ENCODE measurements at places on chromosomes 5 and 9.

- no peak for DNase-seq
Measured at GRCh38 chr9:85224301-85224700, 517.5 kb downstream of the AGTPBP1 start.

GRCh38 chr5:147935032-147935431 lies 28.7 kb upstream of the C5orf46 start:
- DNase-seq: no peak

DNA sequence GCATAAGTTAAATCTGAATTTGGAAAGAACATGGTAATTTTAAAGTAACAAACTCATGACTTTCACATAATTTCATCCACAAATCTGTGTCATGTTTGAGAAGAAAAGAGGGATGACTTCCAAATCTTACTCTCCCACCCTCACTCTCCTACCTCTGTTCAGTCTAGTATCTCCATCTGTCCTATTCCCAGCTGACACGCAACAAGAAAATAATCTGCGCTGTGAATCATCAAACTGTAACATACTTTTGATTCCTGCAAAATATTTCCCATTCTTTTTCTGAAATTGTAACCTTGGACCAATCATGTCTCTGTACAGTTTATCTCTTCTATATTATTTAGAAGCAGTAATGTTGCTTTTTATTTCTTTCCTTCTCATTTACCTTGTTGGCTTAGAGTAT lies 91.4 kb downstream of the SLC12A2 start:
- DNase-seq: no peak

DNA sequence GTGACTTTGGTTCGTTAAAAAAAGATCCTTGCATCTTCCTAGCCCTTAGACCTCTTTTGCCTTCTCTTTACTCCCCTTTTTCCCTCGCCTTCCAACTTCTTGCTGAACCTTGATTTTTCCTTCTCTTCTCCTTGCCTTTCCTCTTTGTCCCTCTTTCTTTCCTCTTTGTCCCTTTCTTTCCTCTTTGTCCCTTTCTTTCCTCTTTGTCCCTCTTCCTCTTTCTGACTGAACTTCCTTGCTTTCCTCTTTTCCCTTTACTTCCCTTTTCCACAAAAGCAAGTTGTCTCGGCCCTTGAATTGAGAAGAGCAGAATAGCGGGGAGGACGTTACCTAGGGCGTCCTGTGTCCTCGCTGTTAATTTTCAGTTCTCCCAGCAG lies 1.4 kb upstream of the MLLT3 start:
- DNase-seq: no peak

DNA sequence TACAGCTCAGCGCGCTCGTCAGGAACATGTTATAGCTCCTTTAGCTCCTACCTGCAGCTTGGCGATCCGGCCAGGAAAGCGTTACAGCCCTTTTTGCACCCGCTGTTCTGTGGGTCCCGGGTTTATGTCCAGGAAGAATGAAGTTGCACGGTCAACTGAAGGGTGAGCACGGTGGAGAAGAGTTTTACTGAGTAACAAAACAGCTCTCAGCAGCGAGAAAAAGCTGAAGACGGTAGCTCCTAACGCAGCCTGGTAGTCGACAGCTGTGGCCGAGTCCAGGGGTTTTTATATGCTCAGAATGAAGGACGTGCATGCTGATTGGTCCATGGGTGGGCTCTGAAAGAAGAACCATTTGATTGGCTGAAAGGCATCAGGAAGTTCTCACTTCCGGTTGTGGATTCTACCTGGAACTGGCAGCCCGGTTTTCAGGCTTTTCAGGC lies 1830.1 kb upstream of the NUDT12 start:
- no peak for DNase-seq

DNA sequence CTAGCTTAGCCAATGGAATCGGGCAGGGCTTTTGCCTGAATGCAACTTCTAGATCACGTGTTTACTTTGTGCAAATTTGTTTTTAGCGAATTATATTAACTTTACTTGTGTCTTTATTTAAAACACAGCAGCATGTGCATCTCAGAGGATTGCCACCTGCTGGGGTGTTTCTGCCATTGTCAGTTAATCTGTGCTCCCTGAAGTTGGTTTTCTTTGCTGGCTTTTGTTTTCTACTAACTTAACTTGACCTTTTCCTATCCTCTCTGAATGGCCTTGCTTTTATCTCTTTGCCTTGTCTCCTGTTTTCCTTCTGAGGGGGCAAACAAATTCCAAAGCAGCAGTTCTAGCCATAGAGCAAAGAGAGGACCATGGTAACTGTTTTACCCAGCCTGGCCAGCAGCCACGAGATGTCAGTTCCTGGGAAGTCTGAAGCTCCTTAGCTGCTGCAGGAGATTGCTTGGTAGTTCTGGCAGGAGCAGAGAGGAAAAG lies 67.6 kb downstream of the ARHGEF28 start:
- no peak for DNase-seq

GRCh38 chr9:125272697-125273096 lies 11.1 kb downstream of the GAPVD1 start:
- no peak for DNase-seq

GRCh38 chr9:126204708-126205225 lies 121.9 kb upstream of the MVB12B start:
- no peak for DNase-seq

Measured in activated T-helper 1 cell treated with anti-CD3 and anti-CD28 coated beads, Interleukin-2, amount 50 U/mL, for 16 hours (primary cell).